ENCODE measurements at places on chromosomes 11 and 22.

- H3K36me3 ChIP-seq, result no peaks in the 10 kb centered on the region
- H3K27ac ChIP-seq, result no peak overlapping the region
- no peak overlapping the region for H3K4me3 ChIP-seq
- no peak for DNase-seq
These were observed 319.7 kb upstream of the CTSC start for GRCh38 chr11:88657076-88657738.

DNA sequence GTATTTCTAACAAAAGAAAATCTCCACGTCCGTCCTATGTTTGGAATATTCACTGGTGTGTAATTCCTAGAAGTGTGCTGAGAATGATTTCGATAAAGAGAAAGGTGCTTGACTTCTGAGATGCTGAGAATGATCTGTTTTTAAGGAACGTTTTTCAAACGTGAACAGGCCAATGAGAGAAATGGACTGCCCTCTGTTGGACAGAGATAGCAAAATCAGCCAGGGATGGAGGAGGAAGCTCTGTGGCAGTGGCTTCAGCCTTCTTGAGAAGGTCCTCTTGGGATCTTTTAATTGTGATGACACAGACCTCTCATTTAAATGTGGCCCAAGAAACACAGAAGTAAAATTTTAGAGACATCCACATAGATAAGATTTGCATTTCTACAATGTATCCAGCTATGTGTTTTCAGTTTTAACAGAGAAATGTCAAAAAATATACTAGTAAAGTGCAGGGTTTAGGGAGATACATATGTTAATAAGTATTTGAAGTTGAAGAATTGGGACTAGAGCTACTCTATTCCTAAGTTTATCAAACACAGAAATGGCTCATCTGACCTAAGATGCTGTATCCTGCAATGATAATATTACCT, 84.0 kb upstream of the RCN1 start:
- no peak for DNase-seq
- no peak overlapping the region for H3K27ac ChIP-seq
- H3K4me1 ChIP-seq, result no peaks in the 10 kb centered on the region
- H3K4me3 ChIP-seq, result no peak overlapping the region
- H3K36me3 ChIP-seq, result no peaks in the 10 kb centered on the region
- peaks cover 4% of the 10 kb centered on the region for H3K27me3 ChIP-seq

GRCh38 chr11:2465202-2466068, 20.6 kb downstream of the KCNQ1 start:
- H3K4me3 ChIP-seq, result no peak overlapping the region
- no peaks in the 10 kb centered on the region for H3K27me3 ChIP-seq
- H3K36me3 ChIP-seq, result no peaks in the 10 kb centered on the region
- no peak overlapping the region for H3K27ac ChIP-seq
- no peak for DNase-seq

DNA sequence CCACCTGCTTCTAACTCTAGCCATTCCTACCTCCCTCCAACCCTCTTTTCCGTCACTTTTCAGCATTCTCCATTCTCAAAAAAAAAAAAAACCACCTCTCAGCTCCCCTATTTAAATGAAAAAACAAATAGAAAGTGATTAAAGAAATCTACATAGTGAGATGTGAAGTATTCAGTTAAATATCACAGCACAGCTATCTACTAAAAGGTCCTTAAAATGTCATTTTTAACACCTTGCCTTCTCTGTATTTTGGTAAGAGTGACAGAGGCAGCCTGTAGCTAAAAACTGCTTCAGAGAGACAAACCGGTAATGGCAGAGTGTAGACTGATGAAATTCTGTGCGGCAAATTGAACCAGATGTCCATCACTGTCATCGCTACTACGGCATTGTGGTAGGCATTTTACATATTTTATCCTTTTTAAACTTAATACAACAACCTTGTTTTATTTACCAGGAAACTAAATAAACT, 346 bp upstream of the ALG9 start:
- H3K4me3 ChIP-seq, result peak overlapping the region; percentile 81
- H3K27ac ChIP-seq, result peak overlapping the region; percentile 88
- no peak for DNase-seq
- H3K27me3 ChIP-seq, result no peaks in the 10 kb centered on the region
- peaks cover 21% of the 10 kb centered on the region for H3K4me1 ChIP-seq

Data from CD8-positive, alpha-beta memory T cell (primary cell).